ENCODE measurements at places on chromosomes 3 and 15.

DNA sequence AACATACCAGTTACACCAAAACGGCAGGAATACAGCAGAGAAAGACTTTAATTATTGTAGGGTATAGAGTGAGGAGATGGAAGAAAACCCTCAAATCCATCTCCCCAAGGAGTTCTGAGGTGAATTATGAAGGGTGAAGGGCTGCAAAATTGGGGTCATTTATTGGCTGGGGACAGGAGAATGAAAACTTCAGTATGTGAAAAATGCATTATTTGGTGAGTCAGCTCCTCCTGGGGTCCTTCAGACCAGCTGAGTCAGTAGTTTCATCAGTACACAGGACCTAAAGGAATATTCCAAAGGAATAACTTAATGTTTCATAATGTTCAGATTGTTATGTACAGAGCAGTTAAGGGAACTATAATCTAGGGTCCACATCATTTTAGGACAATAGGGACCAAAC lies 566.0 kb downstream of the GBE1 start:
- no peak for DNase-seq

DNA sequence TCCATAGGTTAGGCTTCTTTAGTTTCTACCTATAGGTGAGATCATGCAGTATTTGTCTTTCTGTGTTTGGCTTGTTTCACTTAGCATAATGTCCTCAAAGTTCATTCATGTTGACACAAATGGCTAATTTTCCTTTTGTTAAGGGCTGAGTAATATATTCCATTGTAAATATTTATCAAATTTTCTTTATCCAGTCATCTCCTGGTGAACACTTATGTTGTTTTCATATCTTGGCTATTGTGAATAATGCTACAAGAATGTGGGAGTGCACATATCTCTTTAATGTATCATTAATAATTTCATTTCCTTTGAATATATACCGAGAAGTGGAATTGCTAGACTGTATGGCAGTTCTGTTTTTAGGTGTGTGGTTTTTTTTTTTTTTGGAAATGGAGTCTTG lies 250.9 kb upstream of the SEMA6D start:
- DNase-seq, result no peak

DNA sequence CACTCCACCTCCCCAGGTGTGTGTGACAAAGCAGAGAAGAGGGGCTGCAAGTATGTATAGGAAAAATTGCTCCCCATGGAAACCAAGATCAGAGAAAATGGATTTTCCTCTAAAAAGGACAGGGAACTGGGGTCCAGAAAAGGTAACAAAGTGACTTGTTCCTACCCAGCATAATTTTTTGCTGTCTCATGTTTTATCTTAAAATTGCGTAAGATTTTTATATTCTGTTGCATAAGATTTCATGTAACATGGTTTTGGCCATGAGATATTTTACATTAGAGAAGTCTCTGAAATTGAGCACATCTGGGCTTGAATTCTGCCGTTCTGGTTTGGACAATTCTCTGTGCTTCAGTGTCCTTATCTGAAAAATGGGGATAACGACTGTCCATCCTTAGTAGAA lies 335.7 kb upstream of the RORA start:
- no peak for DNase-seq

GRCh38 chr3:39050029-39050428 lies 1.7 kb downstream of the SCN11A start:
- DNase-seq, result no peak

- no peak for DNase-seq
Observed at GRCh38 chr15:72982714-72983113, 69.5 kb upstream of the NEO1 start.

- DNase-seq, result no peak
Observed at GRCh38 chr15:83444936-83445335, 2.2 kb upstream of the SH3GL3 start.

DNA sequence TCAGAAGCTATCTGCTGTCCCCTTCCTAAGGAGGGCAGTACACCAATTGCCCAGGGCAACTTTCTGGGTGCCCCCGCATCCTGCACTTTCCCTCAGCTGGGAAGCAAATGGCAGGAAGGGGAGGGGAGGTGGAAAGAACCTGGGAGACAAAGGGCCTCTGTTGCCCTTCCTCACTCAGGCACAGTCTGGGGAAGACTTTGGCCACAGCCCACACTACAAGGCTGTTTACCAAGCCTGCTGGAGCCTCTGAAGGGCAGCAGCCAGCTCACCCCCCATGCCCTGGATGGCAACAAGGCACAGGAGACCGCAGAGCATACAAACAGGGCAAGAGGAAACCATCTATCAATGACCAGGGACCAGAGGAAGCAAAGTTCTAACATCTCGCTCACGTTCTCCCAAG lies 42.4 kb downstream of the ARRDC4 start:
- no peak for DNase-seq

GRCh38 chr3:109382588-109382987 lies 45.2 kb upstream of the DPPA4 start:
- no peak for DNase-seq

- peak; percentile 22 for DNase-seq
Observed at GRCh38 chr3:62622553-62623174, 249.3 kb upstream of the FEZF2 start.
